Fibroblast of skin of right quadriceps (primary cell): ENCODE measurements at places on chromosomes 12 and 14.
A peak's percentile ranks its signal among the peaks of the same experiment; 100 is the strongest.

GRCh38 chr12:131120831-131121271 lies 167.1 kb downstream of the ADGRD1 start:
- DNase-seq, result no peak

DNA sequence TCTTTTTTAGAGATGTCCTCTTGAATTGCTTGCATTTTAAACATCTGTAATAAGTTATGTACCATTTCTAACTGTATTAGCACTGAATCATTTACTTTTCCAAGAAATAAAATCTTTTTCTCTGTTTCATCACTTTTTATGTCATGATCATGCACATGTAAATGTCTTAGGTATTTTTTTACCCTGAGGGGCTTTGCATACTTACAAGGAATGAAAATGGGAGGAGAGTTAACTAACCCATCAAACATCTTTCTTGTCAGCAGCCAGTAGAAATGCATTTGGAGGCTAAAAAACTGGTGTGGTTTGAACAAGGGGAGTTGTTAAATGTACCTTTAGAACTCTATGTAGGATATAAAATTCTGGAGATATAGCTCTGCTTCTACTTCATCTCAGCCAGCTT lies 1080.3 kb downstream of the GALC start:
- peak; percentile 86 for DNase-seq

GRCh38 chr12:74293689-74294131 lies 243.9 kb upstream of the ATXN7L3B start:
- no peak for DNase-seq

GRCh38 chr14:31229009-31229408 lies 21.4 kb upstream of the HECTD1 start:
- no peak for DNase-seq

DNA sequence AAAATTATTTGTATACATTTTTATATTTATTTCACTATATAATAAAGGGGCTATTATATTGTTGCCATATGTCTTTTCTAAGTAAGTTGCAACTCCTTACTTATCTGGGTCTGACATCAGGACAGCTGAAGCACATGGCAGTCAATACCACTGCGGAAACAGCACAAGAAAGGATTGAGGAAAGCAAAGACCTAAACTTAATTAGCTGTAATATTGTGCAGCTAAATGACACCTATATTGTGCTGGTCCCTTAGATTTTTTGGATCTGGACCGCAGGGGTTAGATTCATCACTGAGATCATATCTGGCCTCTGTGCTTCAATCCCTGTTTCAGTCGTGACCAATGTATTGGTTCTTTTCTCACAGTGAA lies 359.6 kb upstream of the DIO2 start:
- DNase-seq, result no peak

DNA sequence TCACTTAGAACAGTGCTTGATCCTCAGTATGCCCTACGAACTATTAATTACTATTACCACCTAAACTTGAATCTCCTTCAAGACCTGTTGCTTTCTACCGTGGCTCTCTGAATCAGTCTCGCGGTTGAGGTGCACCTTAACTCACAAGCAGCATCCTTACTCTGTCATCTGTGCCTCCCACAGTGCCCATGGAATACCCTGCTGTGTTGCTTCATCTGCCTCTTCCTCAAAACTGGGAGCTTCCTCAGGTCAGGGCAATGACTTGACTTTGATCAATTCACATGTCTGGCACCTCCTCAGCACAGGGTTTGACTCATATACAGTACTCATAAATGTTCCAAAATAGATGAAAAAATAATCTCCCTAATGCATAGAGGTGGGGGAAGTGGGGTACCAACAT lies 305.9 kb downstream of the NUAK1 start:
- no peak for DNase-seq

- no peak for DNase-seq
These were observed 544.4 kb upstream of the TMEM132C start for GRCh38 chr12:127722611-127723010.

DNA sequence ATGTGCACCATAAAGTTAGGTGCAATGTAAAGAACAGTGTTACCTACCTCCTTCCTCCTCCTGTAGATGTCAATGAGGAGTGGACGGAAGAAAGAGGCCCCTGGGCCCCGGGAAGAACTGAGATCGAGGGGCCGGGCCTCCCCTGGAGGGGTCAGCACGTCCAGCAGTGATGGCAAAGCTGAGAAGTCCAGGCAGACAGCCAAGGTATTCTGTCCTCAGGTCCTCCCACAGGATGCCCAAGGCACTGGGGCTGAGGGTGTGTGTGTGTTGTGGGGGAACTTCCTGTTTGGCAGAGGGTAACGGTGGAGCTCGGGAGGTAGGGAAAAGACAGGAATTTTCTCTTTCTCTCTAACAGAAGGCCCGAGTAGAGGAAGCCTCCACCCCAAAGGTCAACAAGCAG lies 6.4 kb downstream of the ATN1 start:
- DNase-seq, result no peak

GRCh38 chr14:20167091-20167490 lies 23.6 kb upstream of the OR11G2 start:
- no peak for DNase-seq

GRCh38 chr12:58923781-58924180 lies 3.5 kb upstream of the LRIG3 start:
- DNase-seq, result no peak

GRCh38 chr14:72869407-72870329 lies 24.2 kb downstream of the DPF3 start:
- no peak for DNase-seq

DNA sequence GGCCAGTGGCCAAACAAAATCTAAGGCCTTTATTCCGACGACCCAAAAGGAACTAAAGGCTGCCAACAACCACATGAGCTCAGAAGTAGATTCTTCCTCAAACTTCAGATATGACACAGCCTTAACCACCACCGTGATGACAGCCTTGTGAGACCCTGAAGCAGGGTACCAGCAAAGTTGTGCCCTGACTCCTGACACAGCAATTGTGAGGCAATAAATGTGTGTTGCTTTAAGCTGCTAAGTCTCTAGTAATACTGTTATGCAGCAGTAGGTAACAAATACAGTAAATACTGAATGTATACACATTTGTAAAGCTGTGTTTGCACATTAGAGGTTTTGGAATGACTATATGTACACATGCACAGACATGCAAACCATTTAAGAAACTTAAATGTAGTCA lies 10.7 kb upstream of the SLC6A13 start:
- DNase-seq, result no peak

- DNase-seq, result no peak
These were observed 104.8 kb downstream of the DPF3 start for GRCh38 chr14:72788972-72789728.

DNA sequence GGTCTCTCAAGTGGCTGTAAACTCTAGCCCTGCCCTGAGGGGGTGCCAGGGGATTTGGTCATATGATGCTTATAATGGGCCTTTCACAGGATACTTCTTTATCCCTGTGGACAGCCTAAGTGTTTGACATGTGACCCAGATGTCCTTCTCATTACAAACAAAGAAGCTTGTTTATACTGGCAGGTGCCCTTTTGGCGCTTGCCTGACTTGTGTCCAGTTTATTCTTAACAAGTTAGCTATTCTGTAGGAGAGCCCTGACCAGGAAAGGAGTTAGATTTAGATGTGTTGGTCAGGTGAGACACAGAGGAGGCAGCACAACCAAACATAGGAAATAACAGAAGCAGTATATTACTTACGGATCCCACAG lies 51.9 kb downstream of the CCDC91 start:
- DNase-seq, result no peak

GRCh38 chr12:124893792-124894516 lies 20.5 kb downstream of the UBC start:
- DNase-seq, result no peak

- DNase-seq, result peak; percentile 26
These were observed 1007.0 kb upstream of the LRFN5 start for GRCh38 chr14:40599725-40600124.

- peak; percentile 27 for DNase-seq
These were observed 94.6 kb upstream of the PRICKLE1 start for GRCh38 chr12:42683933-42684801.
